T-cell (primary cell): ENCODE measurements at places on chromosomes 2 and 18. TPM values are rescaled to one million over a fixed set of nuclear protein-coding genes. Genes with fewer than 3 reads are reported as not detected.

The DYNAP gene
- total RNA-seq = not detected

The TRPM8 gene
- not detected for total RNA-seq

The TTN gene
- 14.3 TPM for total RNA-seq

- DNase-seq = no peak
These were observed 97.0 kb downstream of the TFCP2L1 start for GRCh38 chr2:121187982-121188411.

GRCh38 chr18:27382567-27383216 lies 197.6 kb upstream of the CHST9 start:
- no peak for DNase-seq
